ENCODE measurements at places on chromosomes 6 and 20.

DNA sequence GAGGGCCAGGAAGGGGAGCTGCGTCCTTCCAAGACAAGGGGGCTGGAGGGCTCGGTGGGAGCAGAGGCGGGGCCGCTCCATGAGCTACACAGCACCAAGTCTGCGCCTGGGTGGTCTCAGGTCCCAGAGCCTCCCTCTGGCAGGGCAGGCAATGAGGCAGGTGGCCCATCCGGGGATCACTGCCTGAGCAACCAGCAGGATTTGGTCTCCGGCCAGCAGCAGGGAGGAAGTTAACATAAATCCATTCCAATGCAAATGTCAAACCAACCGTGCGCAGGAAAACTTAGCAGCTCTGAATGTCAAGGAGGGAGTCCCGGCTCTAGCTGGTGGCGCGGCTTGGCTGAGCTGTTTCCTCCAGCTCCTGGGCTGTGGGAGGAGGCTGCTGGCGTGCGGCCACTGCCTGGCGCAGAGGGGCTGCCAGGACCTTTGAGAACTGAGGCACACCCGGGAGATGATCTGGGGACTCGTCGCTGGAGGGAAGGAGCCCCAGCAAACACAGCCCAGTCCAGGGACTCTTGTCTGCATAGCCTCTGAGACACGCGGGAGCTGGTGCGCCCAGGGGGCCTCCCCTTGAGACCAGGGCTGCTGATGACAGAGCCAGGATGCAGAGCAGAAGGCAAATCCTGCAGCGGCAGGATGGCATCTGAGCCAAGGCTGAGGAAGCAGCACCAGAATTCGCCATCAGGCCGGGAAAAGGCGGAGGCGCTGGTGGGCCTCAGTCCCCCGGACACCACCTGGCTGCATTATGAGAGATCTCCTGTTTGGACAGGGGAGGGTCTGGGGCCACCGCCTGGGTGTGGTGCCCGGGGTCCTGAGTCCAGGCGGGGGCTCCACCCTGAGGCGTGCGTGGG is 33.1 kb upstream of the CHRNA4 start:
- no peak for DNase-seq

- DNase-seq = no peak
Measured at GRCh38 chr6:169803816-169804340, 52.5 kb downstream of the ERMARD start.

GRCh38 chr6:106539936-106540335 is 89.4 kb downstream of the RTN4IP1 start:
- DNase-seq = no peak

DNA sequence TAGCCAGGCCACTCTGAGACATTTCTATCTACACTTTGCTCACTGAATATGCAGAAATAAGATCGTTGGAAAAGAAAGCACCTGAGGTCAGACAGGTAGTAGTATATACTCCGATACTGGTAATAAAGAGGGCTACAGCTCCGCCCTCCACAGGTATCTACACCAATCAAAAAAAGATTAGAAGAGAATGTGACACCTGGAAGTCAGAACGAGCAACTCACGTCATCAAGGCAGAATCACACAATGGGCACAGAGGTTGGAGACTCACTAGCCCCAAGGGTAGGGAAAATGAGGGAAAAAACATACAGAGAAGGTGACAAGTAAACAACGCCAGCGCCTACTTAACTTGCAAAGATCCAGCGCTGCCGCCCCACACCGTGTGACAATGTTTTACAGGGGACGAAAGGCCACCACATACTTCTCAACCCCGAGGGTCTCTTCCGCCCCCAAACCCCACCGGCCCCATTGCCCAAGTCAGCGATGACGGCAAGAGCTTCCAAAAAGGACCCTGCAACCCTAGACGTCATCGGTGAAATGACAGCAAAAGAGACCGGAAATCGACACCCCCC is 653 bp downstream of the LMBRD1 start:
- DNase-seq = peak; percentile 32

GRCh38 chr6:3911614-3912336 is 62.6 kb downstream of the FAM50B start:
- DNase-seq = peak; percentile 69

DNA sequence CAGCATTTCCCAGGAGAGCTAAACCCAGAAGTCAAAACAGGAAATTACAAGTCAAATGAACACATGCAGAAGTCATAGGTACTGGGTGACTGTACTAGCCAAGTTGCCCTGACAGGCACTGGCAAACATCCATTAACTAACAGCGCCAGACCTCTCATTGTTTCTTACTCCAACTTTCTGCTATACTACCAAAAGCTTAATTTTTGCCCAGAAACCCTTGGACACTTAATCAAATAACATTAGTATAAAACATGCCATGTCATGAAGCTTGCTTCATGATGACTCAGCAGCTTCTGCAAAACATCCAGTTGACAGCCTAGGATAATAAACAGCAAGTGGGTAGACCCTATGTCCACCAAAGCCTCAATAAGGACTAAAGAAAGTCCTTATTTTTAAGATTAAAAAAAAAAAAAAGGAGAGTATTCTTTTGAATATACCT is 3.5 kb downstream of the NUP153 start:
- peak; percentile 80 for DNase-seq

- DNase-seq = no peak
Measured at GRCh38 chr20:2798814-2799213, 1.6 kb downstream of the CPXM1 start.

GRCh38 chr6:113651120-113651519 is 206.0 kb upstream of the MARCKS start:
- no peak for DNase-seq

GRCh38 chr20:52589251-52589812 is 382.8 kb upstream of the TSHZ2 start:
- no peak for DNase-seq

DNA sequence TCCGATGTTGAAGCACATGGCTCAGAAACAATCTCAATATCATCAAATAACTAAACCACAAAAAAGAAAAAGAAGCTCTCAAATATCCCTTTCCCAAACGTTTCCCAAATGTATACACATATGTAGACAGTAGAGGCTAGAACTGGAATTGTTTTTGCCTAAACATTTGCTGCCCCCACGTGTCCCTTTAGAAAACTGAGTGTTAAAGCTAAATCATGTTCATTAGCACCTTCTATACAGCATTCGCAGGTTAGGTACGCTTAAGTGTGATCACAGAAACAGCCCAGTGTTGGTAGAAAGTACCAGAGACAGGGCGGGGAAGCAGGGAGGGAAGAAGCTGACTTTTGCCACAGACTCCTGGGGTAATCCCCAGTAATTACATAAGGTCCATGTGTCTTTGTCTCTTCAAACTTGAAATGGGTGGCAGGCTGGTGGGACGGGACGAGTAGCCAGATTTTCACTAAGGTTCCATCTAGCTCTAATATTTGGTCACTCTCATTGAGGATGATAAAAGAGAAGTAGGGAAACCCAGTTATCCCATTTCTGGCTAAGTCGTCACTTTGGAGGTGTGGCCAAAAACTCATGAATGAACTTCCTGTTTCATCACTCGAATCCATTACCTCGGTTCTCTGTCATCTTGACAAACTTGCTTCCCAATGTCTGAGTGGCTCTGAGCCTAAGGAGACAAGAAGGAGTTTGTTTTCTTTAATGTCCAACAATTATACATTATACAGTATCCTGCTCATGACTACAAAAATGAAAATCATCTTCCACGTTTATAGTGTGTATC is 15.0 kb upstream of the TFAP2A start:
- peak; percentile 56 for DNase-seq

GRCh38 chr20:23207826-23208540 is 121.9 kb upstream of the CD93 start:
- DNase-seq = no peak

DNA sequence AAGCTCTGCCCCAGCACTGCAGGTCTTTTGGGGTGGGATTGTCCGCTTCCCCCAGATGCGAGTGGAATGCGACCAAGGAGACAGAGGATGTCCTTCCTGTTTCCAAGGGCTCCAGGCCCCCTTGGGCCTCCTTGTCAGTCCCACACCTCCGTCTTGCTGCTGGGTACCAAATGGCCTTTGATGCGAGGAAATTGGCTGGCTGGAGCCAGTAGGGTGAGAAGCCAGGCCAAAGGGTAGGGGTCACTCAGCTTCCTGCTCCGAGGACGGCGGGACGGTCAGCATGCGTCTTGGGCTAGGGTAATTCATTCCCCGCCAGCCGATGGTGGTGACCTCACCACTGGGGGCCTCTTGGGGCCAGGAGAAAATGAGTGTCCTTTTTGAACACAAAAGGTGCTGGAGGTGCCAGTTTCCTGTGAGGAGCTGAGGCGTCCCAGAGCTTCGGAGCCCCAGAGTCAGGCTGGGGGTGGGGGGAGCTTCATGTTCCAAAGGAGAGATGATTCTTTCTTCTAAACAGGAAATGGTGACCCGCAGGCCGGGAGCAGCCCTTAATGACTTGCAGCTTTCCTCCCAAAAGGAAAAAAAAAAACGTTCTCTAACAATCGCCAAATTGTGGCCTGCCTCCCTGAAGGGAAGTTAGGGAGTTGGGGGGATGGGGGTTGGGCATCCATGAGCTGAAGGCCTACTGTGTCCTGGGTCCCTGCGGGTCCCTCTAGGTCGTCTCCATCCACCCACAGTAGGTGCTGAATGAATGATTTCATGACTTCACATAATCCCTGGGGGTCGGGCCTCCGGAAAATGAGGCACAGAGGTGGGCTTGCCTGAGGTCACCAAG is 6.7 kb downstream of the SNAI1 start:
- DNase-seq = peak; percentile 81

Data from HCEC 1CT (cell line).